ENCODE measurements at places on chromosomes 2 and 18.

DNA sequence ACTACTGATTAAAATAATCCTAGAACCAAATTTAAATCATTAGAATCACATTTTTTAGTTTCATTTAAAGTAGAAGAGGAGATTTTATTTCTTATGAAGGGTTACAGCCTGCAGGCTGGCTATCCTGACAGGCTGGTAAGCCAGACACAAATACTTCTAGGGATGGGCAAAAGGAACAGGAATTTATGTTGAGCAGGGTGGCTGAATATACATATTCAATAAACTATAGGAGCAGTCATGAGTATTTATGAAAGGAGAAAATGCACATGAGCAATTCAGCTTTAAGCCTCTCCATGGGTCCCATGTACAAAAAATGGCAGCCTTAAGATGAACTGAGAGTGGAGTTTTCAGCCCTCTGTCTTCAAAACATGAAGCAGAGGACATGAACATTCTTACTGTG lies 182.4 kb downstream of the CTNNA2 start:
- no peak for DNase-seq

DNA sequence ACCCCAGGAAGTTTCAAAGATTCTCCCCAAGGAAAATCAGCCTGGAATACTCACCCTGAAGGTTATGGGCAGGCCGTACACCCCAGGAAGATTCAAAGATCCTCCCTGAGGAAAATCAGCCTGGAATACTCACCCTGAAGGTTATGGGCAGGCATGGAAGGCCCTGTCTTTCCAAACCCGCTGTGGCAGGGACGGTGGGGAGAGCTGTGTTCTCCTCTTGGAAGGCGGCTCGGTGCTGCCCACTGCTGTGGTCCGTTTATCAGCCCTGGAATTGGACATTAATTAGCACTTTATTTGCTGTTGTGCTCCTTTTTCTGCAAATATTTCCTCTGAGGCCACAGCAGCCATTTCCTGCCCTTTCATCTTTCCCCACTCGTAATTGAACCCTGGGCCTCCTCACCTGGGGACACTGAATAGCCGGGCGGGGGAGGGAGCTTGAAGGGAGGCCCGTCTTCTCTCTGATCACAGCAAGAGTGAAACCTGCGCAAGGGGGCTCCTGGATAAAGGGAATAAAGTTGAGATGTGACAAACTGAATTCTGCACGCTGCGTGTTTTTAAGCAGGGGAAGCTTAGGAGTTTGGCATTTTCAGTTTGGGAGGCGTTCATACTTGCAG lies 308.7 kb upstream of the SALL3 start:
- DNase-seq: no peak

- no peak for DNase-seq
These were observed 59.6 kb downstream of the HDAC4 start for GRCh38 chr2:239341146-239341732.

GRCh38 chr2:20424300-20425290 lies 22.3 kb upstream of the RHOB start:
- peak; percentile 93 for DNase-seq

DNA sequence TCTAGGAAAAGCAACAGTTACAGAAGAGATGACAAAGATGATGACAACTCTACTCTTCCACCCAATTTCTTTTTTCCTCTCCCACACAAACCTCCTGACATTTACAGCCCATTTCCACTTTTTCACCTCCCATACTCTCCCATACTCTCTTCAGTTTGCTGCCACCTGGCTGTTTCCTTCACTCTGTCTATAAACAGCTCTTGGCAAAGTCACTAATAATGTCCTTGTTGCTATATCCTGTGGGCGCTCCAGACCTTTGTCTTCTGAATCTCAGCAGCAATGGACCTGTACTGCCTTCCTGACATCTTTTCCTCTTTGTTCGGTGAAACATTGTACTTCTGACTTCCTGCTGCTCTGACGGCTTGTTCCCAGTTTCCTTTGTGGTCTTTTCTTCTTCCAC lies 60.7 kb upstream of the CAVIN2 start:
- no peak for DNase-seq

DNA sequence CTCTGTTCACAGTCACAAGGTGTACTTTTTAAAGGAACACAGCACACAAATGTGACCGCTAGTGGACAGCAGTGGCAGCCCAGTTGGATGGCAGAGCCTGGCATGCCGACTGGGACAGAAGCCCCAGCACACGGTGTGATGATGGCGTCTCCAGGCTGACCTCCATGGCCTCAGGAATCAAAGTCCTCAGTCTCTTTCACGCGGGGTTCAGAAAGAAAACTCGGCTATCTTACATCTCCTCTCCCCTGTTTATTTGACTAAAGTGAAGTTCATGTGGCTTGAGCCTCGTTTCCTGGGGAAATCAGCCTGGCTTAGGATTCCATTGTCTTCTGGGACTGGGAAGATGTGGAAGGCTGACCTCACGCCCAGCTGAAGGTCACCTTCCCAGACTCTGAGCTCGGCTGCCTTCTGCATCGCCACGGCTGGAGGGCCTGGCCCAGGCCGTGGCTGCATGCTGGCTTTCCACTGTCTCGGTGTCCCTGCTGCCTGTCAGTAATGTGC lies 56.1 kb downstream of the ASAP2 start:
- DNase-seq: no peak

DNA sequence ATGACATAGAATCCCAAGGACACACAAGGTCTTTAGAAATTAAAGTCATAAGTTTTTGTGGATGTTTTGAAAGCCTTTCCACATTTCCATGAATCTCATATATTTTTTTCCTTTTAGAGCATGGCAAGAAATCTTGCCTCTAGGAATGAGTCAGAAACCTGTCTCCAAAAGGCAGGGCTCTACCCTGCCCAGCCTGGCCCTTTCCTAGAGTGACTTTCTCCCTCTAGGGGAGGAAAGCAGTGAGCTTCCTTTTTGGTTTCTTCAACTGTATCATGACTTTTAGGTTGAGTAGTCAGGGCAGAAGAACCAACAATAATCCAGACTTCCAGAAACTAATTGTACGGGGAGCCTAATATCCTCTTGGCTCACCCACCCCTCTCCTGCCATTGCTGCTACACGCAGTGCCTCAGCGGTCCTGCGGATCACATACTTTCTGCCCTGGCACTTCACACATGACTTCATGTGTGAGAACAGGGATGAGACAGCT lies 300.3 kb downstream of the AGPS start:
- no peak for DNase-seq

Measured in RPMI8226 (cell line).